ENCODE measurements at places on chromosomes 11 and 22.

GRCh38 chr22:30573594-30574094 is 821 bp downstream of the GAL3ST1 start:
- no peak for DNase-seq

DNA sequence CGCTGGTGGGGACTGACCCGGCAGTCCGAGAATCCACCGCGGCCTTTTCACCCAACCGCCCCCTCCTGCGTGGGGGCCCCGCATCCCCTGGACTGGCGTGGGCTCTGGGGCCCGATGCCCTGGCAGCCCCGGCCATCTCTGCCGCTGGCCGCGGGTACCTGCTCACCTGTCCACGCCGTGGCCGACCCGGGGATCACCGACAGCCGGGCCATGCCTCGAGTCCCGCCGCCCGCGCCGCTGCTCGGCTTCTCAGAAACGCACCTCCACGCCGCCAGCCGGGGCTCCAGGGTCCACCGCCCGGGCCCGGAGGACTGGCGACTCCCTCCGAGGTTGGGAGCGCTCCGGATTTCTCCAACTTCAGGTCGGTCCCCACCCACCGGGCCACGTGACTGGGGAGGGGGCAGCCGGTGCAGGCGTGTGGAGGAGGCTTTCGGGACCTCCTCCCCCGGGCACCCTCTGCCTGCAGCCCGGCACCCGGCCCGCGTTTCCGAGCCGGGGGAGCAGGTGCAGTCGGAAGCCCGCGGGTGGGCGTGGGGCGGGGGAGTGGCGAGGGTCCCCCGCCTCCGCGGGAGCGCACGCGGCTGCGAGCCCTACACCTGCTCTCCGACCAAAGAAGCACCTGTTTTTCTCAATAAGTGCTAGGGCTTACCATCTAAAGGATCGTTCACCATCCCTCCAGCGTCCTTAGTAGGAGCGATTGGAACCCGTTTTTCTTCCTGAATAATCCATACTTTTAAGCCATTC is 554 bp upstream of the NRIP3 start:
- DNase-seq = no peak

GRCh38 chr11:12319461-12319951 is 57.9 kb upstream of the PARVA start:
- DNase-seq = no peak

GRCh38 chr11:64119700-64120099 is 46.2 kb downstream of the MACROD1 start:
- no peak for DNase-seq

DNA sequence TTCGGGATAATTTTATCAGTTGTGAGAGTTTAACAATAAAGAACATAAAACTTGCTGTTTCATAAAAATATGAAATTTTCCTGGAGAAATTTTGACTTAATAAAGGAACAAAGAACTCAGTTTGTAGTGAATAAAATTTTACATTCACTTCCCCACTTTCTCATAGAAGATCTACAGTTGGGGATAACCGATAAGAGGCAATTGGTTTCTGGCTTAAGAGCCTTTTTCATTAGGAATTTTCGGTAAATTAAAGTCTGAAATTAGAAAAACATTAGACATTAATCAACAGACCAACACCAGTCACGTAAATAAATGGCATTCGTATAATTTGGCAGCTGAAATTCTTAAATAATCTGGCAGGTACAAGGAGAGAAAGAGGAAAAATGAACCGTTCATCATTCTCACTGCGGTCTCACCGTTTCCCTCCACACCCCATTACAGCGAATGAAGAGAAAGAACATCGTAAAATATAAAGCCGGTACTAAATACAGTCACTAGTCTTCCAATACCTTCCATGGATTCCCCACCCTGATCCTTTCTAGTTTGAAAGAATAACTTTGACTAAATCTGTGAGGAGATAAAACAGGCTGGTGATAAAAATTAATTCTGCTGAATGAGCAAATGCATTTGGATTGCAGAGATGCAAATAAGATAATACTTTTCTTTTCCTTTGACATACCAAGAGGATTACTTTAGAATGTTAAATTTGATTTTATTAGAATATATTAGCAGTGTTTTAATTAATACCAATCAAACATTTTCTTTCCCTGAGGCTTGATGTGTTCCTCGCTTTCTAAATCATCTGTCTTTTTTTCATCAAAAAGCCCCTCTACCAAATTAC is 19.5 kb downstream of the BLID start:
- DNase-seq = no peak
